ENCODE measurements at places on chromosomes 1 and 21.

- DNase-seq, result no peak
Measured at GRCh38 chr1:88799491-88799890, 91.9 kb downstream of the GTF2B start.

- no peak for DNase-seq
Measured at GRCh38 chr1:119146466-119146865, 6.0 kb upstream of the WARS2 start.

DNA sequence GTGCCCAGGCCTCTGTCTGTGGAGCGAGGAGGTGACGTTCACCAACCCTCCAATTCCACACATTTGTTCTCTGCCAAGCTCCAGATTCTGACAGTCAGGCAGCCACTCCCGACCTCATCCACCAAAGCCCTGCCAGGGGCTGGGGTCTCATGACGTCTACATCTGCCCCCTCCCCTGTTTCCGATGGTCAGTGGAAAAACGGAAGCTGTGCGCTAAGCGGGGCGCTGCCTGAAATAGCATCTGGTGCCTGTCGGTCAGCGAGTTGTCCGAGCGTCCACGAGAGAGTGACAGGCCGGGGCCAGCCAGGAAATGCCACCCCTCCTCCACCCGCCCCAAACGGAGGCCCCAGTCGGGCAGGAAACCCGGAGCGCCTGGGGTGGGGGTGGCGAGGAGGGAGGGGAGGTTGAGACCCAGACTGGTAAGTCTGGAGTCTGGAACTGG, 3.2 kb upstream of the TAL1 start:
- no peak for DNase-seq

- DNase-seq, result peak; percentile 13
Measured at GRCh38 chr1:7956218-7957032, 5.1 kb upstream of the PARK7 start.

DNA sequence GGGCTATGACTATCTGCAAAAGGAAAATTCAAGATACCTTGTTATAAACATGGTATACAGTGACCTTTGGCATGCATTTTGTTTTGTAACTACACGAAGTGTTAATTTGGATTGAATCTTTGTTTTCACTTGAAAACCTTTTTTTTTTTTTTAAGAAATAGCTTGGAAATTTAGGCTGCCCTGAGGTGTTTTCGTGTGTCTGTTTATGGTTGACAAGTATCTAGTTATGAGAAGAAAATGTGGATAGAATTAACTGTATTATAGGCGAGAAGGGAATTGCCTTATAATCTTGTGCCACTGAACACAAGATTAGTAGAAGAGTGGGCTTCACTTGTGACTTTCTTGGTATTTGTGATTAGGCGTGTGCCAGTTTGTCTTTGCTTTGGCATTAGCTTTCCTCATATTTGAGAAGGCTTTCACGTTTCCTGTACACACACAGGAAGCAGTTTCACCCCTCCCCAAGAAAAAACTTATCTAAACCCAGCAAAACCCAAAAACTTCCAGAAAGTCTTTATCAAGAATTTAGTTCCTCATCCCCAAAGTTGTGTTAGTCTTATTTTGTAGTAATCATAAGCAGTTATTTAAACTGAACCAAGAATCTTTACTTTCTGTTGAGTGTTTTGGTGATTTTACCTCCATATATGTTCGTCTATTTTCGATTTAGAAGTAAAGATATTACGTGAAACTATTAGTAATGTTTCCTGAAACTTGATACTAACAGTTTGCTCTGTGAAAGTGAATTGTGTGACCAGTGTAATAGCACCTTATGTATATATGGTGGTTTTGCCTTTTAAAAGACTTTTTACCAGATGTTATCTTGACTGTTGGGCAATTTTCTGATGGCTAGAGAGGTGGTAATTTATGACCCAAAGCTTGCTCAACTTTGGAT, 3.8 kb downstream of the DYRK1A start:
- no peak for DNase-seq

DNA sequence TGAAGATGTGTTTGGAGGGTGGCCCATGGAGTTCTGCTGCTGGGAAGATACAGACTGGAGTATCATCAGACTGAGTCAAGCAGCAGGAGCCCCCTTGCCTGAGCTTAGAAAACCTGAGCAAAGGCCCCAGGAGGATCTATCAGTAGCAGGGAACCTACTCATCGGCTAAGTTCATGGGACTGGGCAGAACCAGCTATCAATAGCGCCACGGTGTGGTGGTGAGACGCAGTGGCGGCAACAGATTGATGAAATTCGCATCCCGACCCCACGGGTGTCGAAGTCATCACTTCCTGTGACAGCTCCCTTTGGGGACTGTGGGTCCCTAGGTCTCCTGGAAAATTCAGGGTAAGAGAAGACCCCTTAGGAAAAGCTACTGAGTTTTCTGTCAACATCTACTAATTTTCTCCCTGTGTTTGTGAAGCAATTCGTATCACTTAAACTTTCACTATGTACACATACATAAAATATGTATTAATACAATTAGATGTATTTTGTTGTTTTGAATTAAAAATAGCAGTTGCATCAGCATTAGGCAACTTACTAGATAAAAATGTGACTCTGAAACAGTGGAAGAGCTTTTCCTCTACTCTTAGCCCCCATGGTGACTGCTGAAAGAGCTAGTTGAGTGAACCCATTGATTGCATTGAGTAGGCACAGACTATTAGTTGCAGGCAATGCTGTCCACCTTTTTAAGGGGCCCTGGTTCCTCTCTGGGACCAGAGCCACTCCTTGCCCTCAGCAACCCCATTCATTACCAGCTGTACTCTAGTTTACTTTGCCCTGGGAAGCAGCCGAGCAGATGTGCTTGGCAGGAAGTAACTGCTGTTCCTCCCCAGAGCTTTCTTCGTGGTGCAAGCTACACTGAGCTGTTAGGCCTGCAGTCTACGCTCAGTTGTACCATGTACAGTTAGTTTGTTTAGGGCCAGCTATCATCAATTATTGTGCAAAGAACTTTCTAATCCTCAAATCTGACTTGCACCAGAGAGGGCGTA, 7.3 kb upstream of the CACNA1S start:
- no peak for DNase-seq

- no peak for DNase-seq
Measured at GRCh38 chr1:154759793-154760192, 110.3 kb downstream of the KCNN3 start.

DNA sequence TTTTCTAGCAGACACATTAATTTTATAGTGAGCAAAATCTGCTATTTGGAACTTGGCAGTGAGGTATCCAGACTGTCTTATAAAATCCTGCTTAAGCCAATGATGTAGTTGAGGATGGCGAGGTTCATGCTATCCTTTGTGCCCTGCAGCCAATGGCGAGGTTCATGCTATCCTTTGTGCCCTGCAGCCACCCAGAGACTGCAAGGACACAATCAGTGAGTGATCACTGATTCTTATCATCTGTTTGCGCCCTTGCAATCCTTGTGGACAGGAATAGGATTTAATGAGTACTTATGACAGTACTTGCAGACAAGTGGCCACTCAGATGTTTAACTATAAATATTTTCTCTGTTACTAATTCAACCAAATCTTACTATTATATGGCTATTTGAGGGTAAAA, 112.6 kb downstream of the EIF4G3 start:
- DNase-seq, result no peak

DNA sequence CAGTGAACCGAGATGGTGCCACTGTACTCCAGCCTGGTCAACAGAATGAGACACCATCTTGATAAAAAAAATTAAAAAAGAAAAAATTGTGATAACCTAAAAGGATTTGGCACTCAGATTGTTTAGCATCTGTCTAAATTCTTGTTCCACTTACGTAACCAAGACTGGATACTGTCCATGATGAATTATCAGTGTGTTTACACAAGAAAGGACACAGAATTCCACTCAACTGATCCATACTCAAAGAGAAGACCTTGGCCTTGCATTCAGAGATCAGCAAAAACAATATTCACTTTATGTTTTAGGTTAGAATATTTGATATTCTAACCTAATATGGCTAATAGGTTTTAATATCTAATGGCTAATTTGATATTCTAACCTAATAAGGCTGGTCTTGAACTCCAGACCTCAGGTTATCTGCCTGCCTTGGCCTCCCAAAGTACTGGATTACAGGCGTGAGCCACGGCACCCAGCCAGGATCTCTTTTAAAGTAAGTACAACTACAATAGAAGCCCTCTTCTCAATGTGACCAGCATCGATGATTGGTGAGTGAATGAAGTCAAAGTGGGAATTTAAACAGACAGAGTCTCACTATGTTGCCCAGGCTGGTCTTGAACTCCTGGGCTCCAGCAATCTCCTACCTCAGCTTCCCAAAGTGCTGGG, 43.1 kb upstream of the COX20 start:
- DNase-seq, result peak; percentile 50

DNA sequence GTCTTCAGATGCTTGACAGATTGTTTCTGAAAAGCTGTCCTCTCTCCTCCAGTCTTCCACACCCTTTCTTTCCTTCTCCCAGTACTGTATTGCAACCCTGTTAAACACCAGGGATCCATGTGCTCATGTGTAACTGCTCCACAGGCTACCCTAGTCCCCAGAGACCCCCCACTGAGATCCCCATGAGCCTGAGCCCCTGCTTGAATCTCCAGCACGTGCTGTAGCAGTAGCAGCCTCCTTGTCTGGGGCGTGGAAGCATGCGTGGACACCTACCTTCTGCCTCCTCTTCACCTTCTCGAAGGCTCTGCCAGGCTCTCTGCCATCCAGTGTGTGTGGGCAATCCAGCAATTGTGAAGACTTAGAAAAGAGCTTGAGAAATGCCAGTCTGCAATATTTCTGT, 25.2 kb downstream of the GPR137B start:
- no peak for DNase-seq

- no peak for DNase-seq
Measured at GRCh38 chr1:158818560-158818959, 12.6 kb upstream of the MNDA start.

DNA sequence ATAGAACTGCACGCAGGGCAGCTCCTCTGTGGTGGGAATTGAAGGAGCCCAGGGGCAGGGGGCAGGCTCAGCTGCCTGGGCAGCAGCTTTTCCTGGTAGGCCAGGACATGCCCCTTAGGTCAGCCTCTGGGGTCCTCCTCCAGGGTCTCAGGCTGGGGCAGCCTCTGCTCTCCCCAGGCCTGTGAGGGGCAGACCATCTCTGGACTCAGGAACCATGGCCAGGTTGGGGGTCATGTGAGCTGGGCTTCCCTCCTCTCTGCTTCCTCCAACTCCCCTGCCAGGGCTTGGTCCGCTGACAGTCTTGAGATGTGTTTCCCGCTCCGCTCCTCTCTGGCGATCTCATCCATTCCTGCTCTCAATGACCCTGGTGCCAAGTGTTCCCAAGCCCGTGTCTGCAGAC, 5.7 kb downstream of the C1orf210 start:
- DNase-seq, result no peak

- DNase-seq, result no peak
Measured at GRCh38 chr1:110588991-110589390, 17.2 kb downstream of the KCNA2 start.

DNA sequence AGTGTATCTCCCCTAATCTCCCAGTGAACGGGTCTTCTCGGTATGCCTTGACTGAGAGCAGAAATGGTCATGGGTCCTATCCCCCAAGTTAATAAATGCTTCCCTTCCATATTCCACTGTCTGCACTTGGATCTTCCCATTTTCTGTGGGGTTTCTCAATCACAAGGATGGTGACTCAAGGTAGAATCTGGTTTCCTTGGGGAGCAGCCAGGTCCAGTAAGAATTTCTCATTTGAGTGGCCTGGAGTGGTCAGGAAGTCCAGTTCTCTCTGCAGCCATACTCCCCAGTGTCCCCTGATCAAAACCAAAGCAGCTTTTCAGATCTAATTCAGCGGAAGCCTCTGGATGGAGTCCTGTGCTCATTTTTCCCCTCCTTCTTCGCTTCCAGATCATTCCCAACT, 14.8 kb upstream of the SLC27A3 start:
- DNase-seq, result no peak

DNA sequence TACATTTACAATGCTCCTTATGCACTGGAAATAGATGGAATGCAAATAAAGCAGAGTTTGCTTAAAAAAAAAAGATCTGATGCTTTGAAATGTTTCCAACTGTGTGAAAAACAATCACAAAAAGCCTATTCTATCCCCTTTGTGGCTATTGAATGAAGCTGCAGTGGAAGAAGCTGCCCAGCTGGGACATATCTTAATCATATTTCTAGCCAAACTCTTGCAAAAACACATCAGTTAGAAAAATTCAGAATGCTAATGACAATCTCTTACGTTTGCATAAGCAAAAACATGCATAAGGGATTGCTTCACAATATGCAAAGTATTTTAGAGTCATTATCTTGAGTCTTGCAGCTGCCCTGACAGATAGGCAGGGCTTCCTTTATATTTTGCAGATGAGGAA, 526.4 kb upstream of the USP24 start:
- no peak for DNase-seq

DNA sequence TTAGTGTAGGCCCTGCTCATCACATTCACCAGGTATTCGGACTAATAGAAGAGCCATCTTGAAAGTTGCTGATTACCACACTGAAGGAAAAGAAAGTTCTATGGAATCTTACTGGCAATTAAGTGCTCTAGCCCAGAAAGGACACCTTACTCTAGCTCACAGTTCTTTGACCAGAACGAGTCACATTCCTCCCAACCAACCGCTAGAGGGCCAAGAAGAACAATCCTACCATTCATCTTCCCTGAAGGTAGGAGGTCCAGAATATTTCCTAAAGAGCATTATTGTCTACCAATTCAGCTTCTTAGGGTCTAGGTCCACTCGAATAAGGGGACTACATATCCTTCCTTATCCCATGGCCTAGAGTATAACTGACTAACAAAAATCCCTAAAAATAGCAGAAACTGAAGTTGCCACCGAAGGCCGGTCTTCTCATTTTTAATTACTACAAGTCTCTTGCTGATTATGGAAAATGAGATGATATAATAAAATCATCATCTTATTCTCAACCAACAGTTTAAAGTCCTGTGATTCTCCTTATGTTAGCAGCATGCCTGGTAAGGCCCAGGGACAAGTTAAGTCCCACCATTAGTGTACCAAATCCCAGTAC, 2.7 kb upstream of the FMO1 start:
- DNase-seq, result no peak

GRCh38 chr1:222767152-222767571, 30.2 kb downstream of the FAM177B start:
- DNase-seq, result no peak

DNA sequence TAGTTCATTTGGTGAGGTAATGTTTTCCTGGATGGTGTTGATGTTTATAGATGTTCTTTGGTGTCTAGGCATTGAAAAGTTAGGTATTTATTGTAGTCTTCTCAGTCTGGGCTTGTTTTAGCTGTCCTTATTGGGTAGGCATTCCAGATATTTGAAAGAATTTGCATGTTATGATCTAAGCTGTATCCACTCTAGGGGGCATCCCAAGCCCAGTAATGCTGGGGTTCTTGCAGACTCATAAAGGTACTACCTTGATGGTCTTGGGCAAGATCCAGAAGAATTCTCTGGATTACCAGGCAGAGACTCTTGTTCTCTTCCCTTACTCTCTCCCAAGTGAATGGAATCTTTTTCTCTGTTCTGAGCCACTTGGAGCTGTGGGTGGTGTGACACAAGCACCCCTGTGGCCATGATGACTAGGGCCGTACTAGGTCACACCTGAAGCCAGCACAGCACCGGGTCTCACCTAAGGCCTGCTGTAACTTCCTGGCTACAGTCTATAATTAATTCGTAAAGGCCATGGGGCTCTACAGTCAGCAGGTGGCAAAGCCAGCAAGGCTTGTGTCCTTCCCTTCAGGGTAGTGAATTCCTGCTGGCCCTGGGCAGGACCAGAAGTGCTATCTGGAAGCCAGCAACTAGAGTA, 74.8 kb upstream of the PDE4B start:
- DNase-seq, result peak; percentile 26

Data from non-pigmented ciliary epithelial cell (primary cell).